ENCODE measurements at places on chromosomes 1 and 21.

DNA sequence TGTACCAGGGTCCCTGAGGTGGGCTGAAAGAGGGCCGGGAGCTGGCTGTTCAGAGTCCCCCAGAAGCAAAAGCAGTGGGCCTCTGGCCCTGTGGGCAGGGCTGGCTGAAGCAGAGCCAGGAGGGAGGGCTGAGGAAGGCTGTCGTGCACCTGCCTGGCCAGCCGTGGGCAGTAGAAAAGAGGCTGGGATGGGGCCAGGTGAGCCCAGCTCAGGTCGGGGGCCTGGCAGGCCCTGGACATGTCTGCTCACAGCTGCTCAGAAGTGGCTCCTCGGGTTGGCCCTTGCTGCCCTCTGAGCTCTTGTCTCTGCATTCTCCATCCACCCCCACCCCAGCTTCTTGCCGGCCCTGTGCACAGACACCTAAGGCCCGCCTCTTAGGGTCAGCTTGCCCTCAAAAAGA lies 60.0 kb downstream of the TCP10L start:
- no peak for DNase-seq

DNA sequence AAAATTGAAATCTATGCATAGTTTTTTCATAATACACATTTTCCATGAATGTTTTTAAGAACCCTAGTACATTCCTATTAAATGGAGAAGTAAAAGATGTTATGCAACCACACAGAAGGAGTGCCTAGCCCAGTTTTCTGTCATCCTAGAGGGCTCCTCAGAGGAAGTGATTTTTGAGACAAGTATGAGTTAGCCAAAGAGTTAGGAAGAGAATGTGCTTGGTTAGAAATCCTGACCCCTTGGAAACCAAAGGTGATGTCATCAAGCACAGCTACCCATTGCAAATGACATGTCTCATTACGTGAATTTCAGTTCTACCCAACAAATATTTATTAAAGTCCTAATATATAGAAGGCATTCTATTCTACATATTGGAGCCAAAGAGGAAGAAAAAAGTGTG lies 88.9 kb upstream of the TNFSF4 start:
- no peak for DNase-seq

GRCh38 chr21:42088148-42088547 lies 17.0 kb downstream of the UMODL1 start:
- no peak for DNase-seq

GRCh38 chr1:75861831-75862230 lies 65.1 kb downstream of the MSH4 start:
- no peak for DNase-seq

DNA sequence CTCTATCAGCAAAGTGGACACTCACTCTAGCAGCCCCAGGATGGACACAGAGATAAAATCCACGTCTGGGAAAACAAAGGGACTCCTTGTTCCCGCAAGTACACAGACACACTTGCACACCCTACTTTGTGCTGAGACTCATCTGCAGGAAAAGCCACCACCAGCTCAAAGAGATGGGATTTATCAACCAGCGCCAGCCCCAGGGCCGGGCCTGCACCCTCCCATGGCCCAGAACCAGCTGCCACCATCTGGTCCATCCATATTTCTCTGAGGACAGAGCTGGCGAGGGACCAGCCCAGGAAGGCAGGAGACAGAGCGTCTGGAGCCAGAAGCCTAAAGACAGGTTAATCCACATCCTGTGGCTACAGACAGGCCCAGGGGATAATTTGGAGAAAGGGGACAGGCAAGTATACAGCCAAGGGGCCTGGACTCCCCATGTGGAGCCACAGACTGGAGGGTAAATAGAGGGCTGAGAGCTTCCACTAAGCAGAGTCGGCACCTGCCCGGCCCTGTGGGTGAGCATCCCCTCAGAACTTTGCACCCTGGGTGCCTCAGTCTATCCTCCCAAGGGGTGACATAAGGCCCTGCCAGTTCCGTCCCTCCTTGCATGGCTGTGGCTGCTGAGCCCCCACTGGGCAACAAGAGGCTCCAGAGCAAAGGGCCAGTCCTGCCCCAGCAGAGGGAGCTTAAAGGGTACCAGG lies 233.9 kb downstream of the PTPRU start:
- DNase-seq: no peak

Data from stimulated activated CD4-positive, alpha-beta T cell treated with anti-CD3 and anti-CD28 coated beads, Interleukin-4, amount 100 ng/mL, for 48 hours (primary cell).